ENCODE measurements at places on chromosomes 6 and 20. TPM values are rescaled to one million over a fixed set of nuclear protein-coding genes. Genes with fewer than 3 reads are reported as not detected.
A peak's percentile ranks its signal among the peaks of the same experiment; 100 is the strongest.

- no peak for DNase-seq
Observed at GRCh38 chr20:21529863-21530262, 16.0 kb upstream of the NKX2-2 start.

C20orf144 gene
- polyA plus RNA-seq, result not detected

ETV7 gene
- polyA plus RNA-seq, result 5.4 TPM

- DNase-seq, result peak; percentile 92
Observed at GRCh38 chr6:41735427-41736185, at the start of gene TFEB. Gene TFEB, minus strand, starts transcription at chr6:41735608. Its CDS starts 44,395 bp downstream, at chr6:41691213.

RGS17 gene
- not detected for polyA plus RNA-seq

NKAIN2 gene
- polyA plus RNA-seq, result not detected

GRCh38 chr20:57880571-57880892 lies 170.7 kb upstream of the PMEPA1 start:
- DNase-seq, result no peak

CDC5L gene
- polyA plus RNA-seq, result 9.8 TPM

GRCh38 chr6:166395778-166396177 lies 13.0 kb upstream of the MPC1 start:
- no peak for DNase-seq

DNA sequence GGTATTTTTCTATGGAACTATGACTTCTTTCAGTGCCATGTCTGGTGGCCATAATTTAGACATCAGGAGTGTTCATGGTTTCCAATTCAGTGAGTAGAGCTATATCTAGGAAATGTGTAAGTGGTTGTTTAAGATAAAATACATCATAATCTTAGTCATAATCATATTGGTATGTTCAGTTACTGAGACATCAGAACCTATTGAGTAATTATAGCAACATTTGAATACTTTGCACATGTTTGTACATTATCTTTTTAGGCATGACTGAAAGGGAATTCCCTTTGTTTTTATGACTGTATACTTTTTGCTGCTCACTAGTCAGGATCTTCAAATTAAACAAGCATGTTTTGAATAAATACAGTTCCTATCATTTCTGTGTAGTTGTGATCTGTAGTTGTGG lies 64.0 kb downstream of the STXBP5 start:
- no peak for DNase-seq

DNA sequence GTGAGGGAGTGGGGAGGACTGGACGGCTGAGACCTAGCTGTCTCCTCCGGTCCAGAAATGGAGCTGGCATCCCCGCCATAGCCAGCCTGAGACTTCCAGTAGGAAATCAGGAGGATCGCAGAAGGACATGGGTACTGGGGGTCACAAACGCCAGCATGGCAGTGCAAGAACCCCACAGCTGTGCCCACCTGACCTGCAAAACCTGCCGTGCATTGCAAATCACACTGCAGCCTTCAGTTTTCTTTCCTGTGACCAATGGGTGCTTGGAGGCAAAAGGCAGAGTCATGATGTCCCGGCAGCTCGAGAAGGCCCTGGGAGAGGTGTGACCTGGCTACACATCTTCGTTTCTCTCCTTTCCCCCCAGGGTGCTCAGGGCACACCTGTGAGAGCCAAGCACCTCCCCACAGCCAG lies 23.3 kb upstream of the PHACTR3 start:
- DNase-seq, result no peak

GRCh38 chr6:119077643-119078375 lies 655 bp downstream of the FAM184A start:
- peak; percentile 54 for DNase-seq

C6orf58 gene
- not detected for polyA plus RNA-seq

KIF16B gene
- polyA plus RNA-seq, result 8.0 TPM

DNA sequence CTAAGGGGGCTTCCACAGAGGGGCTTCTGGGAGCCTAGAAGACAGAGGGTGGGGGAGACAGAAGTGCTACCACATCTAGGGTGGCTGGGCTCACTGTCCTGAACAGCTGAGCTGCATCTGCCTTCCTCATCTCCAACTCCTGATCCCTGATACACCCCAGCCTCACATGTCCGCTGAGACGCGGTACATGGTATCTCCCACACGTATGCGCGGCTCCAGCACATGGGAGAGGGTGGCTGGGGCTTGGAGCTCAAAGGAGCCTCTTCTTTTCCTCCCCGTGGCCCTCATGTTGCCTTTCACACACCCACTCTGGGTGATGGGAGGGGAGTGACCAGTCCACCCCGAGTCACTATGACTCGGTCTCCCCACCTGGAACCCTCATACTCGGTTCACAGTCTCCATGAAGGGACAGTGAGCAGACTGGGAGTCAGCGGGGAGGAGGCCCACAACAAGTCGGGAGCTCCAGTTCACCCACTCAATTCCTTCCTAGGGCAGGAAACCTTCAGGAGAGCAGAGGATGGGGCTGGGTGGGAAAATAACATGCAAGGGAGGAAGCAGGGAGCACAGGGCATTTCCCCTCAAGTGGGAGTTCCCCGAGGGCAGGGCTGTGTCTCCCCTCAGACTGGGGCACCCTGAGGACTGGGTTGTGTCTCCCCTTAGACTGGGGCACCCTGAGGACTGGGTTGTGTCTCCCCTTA lies 61.7 kb downstream of the MRPL14 start:
- no peak for DNase-seq

- DNase-seq, result no peak
Observed at GRCh38 chr6:5205035-5205507, 55.7 kb downstream of the LYRM4 start.

GRCh38 chr20:10648651-10649050 lies 25.1 kb downstream of the JAG1 start:
- DNase-seq, result no peak

DNA sequence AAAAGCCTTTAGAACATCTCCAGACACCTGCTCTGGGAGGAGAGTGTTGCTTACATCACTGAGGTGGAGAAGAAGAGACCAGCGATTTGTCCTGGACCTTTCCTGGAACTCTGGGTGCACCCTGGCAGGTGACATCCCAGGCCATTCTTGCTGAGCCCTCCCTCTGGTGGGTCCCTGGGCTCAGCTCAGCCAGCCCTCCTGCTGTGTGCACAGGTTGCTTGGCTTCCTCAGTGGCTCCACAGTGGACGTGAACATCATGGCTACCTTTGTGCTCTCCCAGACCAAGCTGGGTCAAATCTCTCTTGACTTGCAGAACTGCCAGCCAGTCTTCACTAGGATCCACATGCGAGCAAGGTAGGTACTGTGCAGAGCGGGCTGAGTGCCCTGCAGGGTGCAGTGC lies 19.9 kb upstream of the BPIFA2 start:
- no peak for DNase-seq

- no peak for DNase-seq
Observed at GRCh38 chr6:72564231-72564630, 57.6 kb upstream of the KCNQ5 start.

BACH2 gene
- 7.2 TPM for polyA plus RNA-seq

DNA sequence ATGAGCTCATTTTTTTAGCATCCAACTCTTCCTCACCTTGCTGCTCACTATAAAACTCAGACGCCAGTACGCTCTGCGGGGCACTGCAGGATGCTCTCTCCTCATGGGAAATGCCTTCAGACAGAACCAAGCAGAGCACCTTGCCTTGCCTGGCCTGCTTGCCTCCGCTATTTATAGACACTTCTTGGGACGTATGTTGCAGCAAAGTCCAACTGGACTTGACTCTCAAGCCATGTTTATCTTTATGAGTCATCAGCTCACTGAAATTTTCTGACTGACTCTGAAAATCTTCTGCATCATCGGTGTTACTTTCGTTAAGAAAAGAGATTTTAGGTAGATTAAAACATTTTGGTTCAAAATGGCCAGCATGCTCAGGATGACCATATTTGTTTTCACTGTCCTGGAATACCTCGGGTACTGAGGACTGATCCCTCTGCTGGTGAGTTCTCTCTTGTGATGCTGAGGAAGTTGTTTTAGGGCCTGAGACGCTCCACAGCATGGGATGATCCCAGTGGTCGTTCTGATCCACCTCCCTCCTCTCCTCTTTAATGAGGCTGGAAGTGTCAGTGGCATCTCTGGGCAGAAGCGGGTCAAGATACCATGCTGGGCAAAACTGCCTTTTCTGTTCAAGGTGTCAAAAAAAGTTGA lies 204.5 kb downstream of the KIF16B start:
- DNase-seq, result no peak

GRCh38 chr6:168050881-168051586 lies 28.0 kb downstream of the FRMD1 start:
- no peak for DNase-seq
